ENCODE measurements at places on chromosomes 13 and 19.

GRCh38 chr13:19601749-19602725, 31.4 kb upstream of the MPHOSPH8 start:
- DNase-seq: no peak

DNA sequence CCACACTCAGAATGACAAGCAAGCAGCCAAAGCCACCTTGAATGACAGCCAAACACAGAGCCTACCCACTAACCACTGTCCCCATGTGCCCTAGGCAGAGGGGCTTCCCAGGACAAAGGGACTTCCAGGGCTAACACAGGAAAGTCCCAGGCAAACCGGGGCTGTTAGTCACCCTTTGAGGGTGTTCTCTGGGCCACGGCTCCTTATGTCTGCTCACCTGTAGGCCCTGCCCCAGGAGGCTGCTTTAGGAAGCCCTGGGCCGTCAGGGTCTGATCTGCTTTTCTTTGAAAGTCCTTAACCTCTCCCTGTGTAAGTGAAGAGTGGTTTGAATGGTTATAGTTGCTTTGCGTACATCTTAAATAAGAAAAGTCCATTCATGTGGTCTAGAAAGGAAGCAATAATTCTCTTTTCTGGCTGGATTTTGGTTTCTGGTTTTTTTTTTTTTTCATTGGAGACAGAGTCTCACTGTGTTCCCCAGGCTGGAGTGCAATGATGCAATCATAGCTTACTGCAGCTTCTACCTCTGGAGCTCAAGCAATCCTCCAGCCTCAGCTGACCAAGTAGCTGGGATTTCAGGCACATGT, 161.4 kb downstream of the EFNB2 start:
- DNase-seq: no peak

DNA sequence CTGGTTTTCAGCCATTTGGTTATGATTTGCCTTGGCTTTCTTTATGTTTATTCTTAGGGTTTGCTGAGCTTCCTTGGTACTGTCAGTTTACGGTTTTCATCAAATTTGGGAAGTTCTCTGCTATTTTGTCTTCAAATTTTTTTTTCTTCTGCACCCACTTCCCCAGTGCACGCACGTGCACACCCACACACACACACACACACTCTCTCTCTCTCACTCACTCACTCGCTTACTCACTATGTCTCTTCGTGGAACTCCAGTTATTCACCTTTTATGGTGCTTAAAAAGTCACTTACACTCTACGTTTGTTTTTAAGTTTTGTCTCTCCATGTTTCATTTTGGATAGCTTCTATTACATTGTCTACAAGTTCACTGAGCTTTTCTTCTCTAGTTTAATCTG, 7.1 kb downstream of the AKAP11 start:
- DNase-seq: no peak

DNA sequence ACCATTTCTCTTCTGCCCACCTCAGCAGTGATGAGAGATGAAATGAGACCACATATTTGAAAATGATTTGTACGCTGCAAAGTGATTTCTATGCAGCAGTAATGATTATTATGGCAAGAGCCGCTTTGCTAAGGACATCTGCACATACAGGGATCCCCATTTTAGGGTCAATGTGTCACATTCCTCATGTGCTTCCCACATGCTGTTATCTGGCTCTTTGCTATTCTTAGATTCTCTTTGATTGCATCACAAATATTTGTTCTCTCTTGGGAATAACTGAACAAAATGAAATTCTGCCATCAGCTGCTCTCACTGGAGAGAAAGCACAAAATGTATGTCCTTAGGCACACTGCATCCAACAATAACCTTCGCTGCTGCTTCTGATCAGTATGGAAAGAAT, 209.5 kb upstream of the IPO5 start:
- no peak for DNase-seq

DNA sequence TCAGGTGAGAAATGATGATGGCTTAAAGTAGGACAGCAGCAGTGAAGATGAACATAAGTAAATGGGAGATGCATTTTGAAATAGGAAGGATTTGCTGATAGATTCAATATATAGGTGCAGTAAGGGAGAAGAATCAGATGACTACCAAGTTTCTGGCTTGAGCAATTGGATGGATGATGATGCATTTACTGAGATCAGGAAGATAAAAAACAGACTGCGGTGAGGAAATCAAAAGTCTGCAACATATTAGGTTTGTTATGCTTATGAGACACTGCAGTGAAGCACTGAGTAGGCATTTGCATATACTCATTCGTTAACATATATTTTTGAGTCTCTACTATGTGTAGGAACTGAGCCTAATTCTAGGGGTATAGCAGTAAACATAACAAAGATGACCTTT, 184.2 kb downstream of the LACC1 start:
- no peak for DNase-seq

GRCh38 chr13:99122171-99122570, 78.5 kb upstream of the UBAC2 start:
- no peak for DNase-seq

- DNase-seq: no peak
Observed at GRCh38 chr19:15282311-15282705, 50.0 kb downstream of the BRD4 start.

- no peak for DNase-seq
Observed at GRCh38 chr13:27643334-27644132, 21.8 kb downstream of the POLR1D start.

- DNase-seq: no peak
Observed at GRCh38 chr19:13892870-13893269, 13.0 kb downstream of the BRME1 start.

GRCh38 chr13:21676611-21677021, 5.7 kb downstream of the FGF9 start:
- no peak for DNase-seq

DNA sequence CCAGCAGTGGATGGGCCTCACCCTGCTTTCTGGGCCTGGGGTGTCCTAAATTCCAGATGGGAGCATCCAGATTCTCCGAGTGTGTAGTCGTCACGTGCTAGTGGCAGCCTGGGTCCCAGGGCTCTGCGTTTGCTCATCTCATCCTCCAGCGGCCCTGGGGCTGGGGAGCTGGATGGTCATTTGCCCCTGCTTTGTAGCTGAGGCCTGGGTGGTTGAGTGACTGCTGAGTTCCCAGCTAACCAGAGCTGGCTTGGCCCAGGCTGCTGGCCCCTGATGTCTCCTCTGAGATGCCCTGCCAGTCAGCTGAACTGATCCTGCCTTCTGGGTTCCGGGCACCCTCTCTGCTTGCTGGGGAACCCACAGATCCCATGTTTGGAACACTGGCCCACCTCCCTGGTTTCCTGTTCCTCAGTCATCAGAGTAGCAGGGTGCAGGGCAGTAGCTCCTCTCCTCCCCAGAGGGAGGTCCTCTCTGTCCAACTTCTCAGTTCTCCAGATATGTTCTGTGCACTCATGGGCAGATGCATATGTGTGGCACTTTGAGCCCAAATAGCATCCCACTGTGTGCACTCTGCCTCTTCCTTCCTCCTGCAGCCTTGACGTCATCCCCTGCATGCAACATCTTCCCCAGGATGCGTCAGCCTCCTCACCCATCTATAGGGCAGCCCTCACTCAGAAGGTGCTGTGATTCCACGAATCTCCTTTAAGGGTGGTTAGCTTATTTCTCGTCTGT, 22.4 kb upstream of the CRTC1 start:
- DNase-seq: no peak

GRCh38 chr19:38978326-38978689, 2.8 kb upstream of the FBXO17 start:
- no peak for DNase-seq

GRCh38 chr13:101325423-101325822, 90.9 kb downstream of the NALCN start:
- DNase-seq: no peak

Measured in SK-N-MC (cell line).